ENCODE measurements at places on chromosomes 1 and 21. TPM values are rescaled to one million over a fixed set of nuclear protein-coding genes. Genes with fewer than 3 reads are reported as not detected.

RGS13 gene
- not detected for total RNA-seq

LEMD1 gene
- 11.9 TPM for total RNA-seq

CASQ2 gene
- not detected for total RNA-seq

OR2M3 gene
- total RNA-seq: not detected

VSIG8 gene
- not detected for total RNA-seq

CADM3 gene
- total RNA-seq: not detected

DUSP10 gene
- total RNA-seq: 1.7 TPM

IGSF3 gene
- total RNA-seq: 18.6 TPM

KIF14 gene
- 21.8 TPM for total RNA-seq

GRCh38 chr1:96116731-96117130 lies 604.9 kb upstream of the PTBP2 start:
- H3K27me3 ChIP-seq: no peaks in the 10 kb centered on the region
- no peak overlapping the region for H3K27ac ChIP-seq
- no peaks in the 10 kb centered on the region for H3K36me3 ChIP-seq
- H3K4me3 ChIP-seq: no peak overlapping the region
- H3K4me1 ChIP-seq: no peaks in the 10 kb centered on the region

DNA sequence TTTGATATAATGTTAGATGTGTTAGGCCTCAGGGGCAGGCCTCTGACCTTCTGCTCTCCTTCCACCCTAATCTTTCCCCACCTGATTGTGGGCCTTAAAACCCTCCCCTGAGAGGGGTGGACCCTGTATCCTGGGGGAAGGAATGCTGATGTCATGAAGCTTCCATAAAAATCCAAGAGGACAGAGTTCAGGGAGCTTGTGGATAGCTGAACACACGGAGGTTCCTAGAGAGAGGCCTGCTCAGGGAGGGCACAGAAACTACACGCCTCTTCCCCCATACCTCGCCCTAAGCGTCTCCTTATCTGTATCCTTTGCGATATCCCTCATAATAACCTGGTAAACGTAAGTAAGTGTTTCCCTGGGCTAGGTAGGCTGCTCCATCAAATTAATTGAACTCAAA lies 4.3 kb downstream of the MFN2 start:
- H3K36me3 ChIP-seq: peaks cover 30% of the 10 kb centered on the region
- no peak for DNase-seq
- no peak overlapping the region for H3K27ac ChIP-seq
- H3K4me1 ChIP-seq: peaks cover 17% of the 10 kb centered on the region

GRCh38 chr21:33039536-33039935 lies 13.8 kb downstream of the OLIG2 start:
- H3K27me3 ChIP-seq: peaks cover 16% of the 10 kb centered on the region
- no peak for DNase-seq
- H3K4me1 ChIP-seq: peaks cover 9% of the 10 kb centered on the region

- no peaks in the 10 kb centered on the region for H3K36me3 ChIP-seq
- DNase-seq: peak; percentile 50
- no peak overlapping the region for H3K4me3 ChIP-seq
- H3K4me1 ChIP-seq: no peaks in the 10 kb centered on the region
- H3K27ac ChIP-seq: no peak overlapping the region
These were observed 25.3 kb upstream of the ETV3 start for GRCh38 chr1:157163273-157164127.

GRCh38 chr1:219773775-219774174 lies 154.6 kb downstream of the SLC30A10 start:
- no peak overlapping the region for H3K4me3 ChIP-seq
- H3K27me3 ChIP-seq: no peaks in the 10 kb centered on the region
- DNase-seq: no peak

DNA sequence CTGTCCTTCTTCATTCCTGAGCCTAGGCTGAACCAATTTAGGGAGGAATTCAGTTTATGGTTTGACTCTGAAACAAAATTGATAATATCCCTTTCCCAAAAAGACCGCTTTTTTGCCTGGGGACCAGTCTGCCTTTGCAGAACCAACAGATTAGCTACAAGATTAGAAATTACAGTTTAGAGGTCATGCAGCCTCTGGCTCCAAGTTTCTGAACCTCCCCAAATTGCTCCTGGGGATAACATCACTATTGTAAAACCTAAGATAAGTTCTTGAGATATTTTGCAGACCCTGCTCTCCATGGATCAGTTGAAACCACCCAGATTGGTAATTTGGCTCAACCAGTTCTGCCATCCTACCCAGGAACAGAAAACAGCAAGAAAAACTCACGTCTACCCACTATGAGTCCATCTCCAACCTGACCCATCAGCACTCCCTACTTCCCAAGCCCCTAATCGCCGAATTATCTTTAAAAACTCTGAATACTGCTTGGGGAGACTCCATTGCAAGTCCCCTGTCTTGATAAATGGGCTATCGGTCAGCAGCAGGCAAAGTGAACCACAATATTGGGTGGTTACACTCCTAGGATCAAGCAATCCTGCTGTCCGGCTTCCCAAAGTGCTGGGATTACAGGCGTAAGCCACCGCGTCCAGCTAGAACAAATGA lies 605 bp upstream of the RABGGTB start:
- no peaks in the 10 kb centered on the region for H3K27me3 ChIP-seq
- H3K4me1 ChIP-seq: peaks cover 7% of the 10 kb centered on the region
- peaks cover 40% of the 10 kb centered on the region for H3K36me3 ChIP-seq
- peak overlapping the region; percentile 78 for H3K4me3 ChIP-seq

- no peaks in the 10 kb centered on the region for H3K36me3 ChIP-seq
- no peak for DNase-seq
- no peaks in the 10 kb centered on the region for H3K4me1 ChIP-seq
- H3K27me3 ChIP-seq: no peaks in the 10 kb centered on the region
These were observed 49.8 kb downstream of the KCNJ15 start for GRCh38 chr21:38306433-38307141.

GRCh38 chr1:37272626-37273025 lies 201.8 kb upstream of the ZC3H12A start:
- no peaks in the 10 kb centered on the region for H3K36me3 ChIP-seq
- H3K4me1 ChIP-seq: no peaks in the 10 kb centered on the region
- no peak overlapping the region for H3K27ac ChIP-seq
- DNase-seq: no peak
- H3K4me3 ChIP-seq: no peak overlapping the region

GRCh38 chr1:77975386-77975785 lies 3.5 kb downstream of the FUBP1 start:
- H3K4me3 ChIP-seq: no peak overlapping the region
- peaks cover 31% of the 10 kb centered on the region for H3K36me3 ChIP-seq
- H3K27ac ChIP-seq: no peak overlapping the region
- H3K4me1 ChIP-seq: peaks cover 7% of the 10 kb centered on the region
- no peak for DNase-seq

GRCh38 chr1:29807689-29808088 lies 571.4 kb downstream of the PTPRU start:
- no peak overlapping the region for H3K27ac ChIP-seq
- H3K27me3 ChIP-seq: no peaks in the 10 kb centered on the region
- no peak for DNase-seq

DNA sequence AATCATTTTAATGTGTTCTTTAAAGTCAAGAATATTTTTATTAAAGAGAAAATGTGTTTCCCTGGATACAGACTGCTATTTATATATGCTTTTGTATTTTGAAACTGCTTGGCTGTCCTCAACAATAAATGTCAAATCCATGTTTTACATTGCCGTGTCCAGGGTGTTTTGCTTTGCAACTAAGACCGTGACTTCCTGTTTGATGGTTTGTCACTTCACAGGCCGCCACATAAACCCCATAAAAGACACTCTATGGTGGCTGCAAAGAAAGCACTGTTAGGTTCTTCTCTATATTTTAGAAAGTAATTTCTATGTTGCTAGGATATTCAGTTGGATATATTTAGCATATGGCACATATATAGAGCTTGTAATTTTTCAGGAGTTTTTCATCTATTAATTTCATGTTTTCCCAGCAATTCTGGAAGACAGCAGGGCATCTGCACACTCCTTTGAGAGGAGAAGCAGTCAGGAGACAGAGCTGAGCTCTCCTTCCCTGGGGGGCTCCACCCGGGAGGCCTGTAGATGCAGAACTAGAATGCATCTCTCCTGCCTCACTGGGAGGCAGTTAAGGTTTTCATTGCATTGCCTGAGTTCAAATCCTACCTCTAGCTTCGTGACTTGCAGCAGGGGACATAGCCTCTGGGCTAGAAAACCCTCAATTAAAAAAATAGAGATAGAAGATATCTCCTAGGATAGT lies 33.1 kb downstream of the PRDM2 start:
- H3K27ac ChIP-seq: no peak overlapping the region
- no peak for DNase-seq
- H3K4me1 ChIP-seq: no peaks in the 10 kb centered on the region
- H3K36me3 ChIP-seq: no peaks in the 10 kb centered on the region
- no peak overlapping the region for H3K4me3 ChIP-seq
- peaks cover 6% of the 10 kb centered on the region for H3K27me3 ChIP-seq

- no peak overlapping the region for H3K4me3 ChIP-seq
- DNase-seq: no peak
- no peak overlapping the region for H3K27ac ChIP-seq
These were observed 155.9 kb downstream of the LYPLAL1 start for GRCh38 chr1:219329578-219329977.

DNA sequence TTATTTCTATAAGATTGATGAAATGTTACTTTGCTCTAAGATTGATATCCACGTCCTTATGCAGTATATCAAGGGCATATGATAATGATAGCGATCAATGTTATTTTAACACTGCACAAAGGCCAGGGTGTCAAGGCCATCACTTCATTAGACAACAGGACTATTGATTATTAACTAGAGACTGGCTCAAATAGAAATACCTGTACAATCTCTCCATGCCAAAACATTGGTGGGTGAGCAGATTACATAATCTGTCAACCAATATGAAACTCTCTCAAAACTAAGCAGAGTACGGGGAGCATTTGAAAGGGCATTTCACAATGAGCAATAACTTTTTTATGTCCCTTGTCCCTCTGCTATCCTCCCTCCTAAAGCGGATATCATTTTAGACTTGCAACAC lies 566.5 kb upstream of the PKN2 start:
- no peak overlapping the region for H3K4me3 ChIP-seq
- H3K36me3 ChIP-seq: no peaks in the 10 kb centered on the region
- no peaks in the 10 kb centered on the region for H3K27me3 ChIP-seq
- DNase-seq: no peak

GRCh38 chr1:180415236-180415848 lies 87.0 kb downstream of the ACBD6 start:
- DNase-seq: no peak
- no peak overlapping the region for H3K4me3 ChIP-seq
- no peaks in the 10 kb centered on the region for H3K4me1 ChIP-seq
- no peaks in the 10 kb centered on the region for H3K27me3 ChIP-seq

DNA sequence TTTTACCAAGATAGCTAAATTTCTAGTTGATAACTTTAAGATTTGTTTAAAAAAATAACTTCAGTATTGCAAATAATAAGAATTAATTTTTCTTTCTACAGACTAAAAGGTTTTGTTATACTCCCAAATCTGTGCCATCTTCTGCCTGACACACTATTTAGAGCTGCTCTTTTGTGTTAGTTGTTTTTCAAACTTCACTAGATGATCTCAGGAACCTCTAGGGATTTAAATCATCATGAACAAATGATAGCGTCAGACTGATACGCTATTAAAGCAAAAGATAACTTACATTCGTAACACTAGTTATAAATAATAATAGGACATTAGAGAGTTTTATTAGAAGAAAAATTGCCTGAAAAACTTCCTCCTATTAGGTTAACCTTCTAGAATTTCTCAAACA lies 243.1 kb upstream of the CXADR start:
- DNase-seq: no peak
- no peaks in the 10 kb centered on the region for H3K27me3 ChIP-seq
- H3K27ac ChIP-seq: no peak overlapping the region
- H3K4me1 ChIP-seq: no peaks in the 10 kb centered on the region
- no peak overlapping the region for H3K4me3 ChIP-seq

DNA sequence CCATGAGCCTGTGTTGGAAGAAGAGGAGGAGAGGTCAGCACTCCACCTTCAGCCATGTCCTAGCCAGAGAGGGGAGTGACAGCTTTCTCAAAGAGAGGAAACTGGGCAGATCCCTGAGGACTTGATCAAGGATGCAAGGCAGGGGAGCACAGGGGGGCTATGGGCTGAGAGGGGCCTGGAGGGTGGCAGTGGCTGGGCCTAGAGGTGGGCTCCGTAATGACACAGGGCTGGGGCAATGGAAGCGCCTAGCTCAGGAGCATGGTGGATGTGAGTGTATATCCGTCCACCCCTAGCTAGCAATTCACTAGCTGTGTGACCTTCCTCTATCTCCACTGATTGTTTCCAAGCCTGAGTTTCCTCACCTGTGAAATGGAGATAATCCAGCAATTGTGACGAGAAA lies 32.6 kb downstream of the NEK2 start:
- H3K36me3 ChIP-seq: no peaks in the 10 kb centered on the region
- no peaks in the 10 kb centered on the region for H3K27me3 ChIP-seq
- H3K4me1 ChIP-seq: peaks cover 14% of the 10 kb centered on the region

DNA sequence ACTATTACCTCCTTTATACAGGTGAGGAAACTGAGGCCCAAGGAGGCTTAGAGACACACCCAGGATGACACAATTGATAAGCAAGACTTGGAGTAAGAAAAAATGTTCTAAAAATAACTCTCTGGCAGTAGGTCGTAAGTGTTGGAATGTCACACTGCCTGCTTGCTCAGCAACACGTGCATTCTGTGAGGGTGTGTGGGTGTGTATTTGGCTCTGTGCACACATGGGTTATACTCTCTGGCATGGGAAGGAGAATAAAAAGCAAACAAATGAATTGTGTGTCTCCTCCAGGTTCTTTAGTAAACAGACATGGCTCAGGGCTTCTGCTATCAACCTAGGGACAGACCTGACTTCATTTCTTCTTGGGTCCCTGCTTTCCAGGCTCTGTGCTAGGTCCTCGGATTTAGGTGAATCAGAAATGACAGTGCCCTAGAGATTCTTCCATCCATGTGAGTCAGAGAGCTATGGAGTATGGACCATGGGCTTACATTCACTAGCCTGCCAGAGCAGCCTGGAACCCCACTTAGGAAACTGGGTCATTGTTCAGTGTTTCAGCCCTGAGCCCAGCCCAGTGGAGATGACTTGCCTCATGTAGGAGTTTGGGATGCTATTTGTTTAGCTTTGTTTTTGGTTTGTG lies 72.4 kb downstream of the ELAVL4 start:
- peaks cover 41% of the 10 kb centered on the region for H3K27me3 ChIP-seq
- DNase-seq: no peak
- no peaks in the 10 kb centered on the region for H3K4me1 ChIP-seq
- H3K36me3 ChIP-seq: no peaks in the 10 kb centered on the region
- no peak overlapping the region for H3K4me3 ChIP-seq
- H3K27ac ChIP-seq: no peak overlapping the region

- no peak overlapping the region for H3K27ac ChIP-seq
- no peaks in the 10 kb centered on the region for H3K27me3 ChIP-seq
- no peaks in the 10 kb centered on the region for H3K36me3 ChIP-seq
- H3K4me3 ChIP-seq: no peak overlapping the region
- no peak for DNase-seq
- H3K4me1 ChIP-seq: no peaks in the 10 kb centered on the region
These were observed 29.4 kb upstream of the VASH2 start for GRCh38 chr1:212920896-212921295.
